AML-193 (cell line): ENCODE measurements at places on chromosomes 1 and 21.

GRCh38 chr1:230753586-230754251, 6.5 kb downstream of the CAPN9 start:
- no peak for DNase-seq

- DNase-seq, result no peak
Measured at GRCh38 chr1:236128646-236129178, 13.6 kb upstream of the GPR137B start.

DNA sequence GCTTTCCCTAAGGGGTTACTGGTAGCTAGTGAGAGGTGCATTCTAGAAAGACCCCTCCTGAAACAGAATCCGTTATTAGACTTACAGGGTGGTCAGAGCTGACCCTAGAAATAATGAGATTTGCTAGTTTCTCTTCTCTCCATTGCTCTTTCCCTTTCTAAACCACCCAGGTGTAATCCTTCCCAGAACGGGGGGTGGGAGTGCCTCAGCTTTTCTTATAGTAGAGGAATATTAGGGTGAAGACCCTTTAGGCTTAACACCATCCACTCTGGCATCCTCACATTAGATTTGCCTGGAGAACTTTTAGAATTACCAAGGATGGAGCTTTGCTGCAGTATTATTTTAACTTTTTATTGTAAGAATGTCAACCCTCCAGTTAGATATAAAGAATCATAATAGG, 49.4 kb downstream of the CAPN9 start:
- no peak for DNase-seq

DNA sequence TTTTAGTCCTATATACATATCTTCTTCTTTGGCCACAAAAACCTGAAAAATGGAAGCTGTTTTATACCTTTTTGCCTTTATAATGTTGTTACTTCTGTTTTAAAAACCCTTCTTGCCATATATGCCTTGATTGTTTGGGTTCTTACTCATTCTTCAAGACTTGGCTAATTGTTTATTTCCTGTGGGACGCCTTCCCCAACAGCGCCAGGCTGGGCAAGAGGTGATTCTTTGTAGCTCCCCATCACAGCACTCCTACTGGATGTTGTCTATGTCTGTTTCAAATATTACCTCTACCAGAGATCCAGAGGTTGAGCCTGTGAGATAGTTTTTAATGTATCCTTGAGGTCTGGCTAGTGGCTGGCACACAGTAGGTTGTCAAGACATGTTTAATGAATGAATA, 73.2 kb upstream of the CYP2J2 start:
- DNase-seq, result no peak

- DNase-seq, result peak; percentile 55
Measured at GRCh38 chr1:205748403-205749233, 1.4 kb downstream of the NUCKS1 start.

DNA sequence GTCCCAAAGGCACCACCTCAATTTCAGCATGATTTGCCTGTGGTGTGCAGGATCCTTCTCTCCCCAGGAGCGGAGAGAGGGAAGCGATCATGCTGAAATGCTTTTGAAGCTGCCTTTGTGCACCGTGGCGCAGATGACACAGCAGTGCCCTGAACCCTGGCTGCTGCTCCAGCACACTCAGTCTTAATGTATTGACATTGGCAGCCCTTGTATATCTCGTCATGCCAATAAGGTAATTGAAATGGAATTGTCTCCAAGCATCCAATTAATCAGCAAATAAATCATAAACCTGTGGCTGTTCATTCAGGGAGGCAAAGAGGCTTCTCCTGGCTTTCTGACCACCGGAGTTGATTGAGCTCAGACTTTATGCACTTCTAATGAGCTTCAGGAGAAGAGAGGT, 139.8 kb downstream of the KAZN start:
- no peak for DNase-seq

DNA sequence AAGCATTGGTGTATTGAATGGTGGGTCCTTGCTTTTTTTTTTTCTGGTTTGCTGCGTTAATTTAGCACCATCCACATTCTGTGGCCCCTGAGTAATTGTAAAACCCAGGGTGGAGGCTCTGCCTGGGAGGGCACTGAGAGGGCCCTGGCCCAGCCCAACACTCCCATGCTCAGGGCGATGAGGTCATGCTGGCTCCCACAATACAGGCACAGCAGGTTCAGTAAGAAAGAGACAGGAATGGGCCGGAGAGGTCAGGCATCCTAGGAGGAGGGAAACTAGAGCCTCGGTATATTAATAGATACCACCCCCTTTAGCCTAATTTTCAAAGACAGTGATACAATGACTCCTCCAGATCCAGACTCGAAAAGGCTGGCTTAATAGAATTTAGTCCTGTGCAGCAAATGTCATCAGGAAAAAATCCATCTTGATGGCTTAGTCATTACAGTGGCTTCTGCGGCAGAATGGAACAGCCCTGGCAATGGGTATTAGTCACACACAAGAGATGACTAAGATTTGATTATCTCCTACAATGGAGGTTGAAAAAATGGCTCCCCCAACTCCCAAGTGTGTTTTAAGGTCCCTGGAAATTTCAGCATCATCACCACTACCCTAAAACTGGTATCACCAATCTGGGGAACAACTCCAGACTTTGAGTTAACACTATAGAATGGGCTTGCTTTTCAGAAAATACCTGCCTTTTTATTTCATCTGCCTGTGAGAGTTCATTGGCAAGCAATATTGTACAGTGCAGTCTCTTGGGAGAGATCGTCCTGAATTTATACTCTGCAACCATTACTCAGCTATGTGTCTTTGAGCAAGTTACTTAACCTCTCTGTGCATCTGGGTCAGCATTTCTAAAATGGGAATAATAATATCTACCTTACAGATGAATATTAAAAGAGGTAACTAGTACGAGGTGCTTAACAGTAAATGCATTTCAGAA, 43.9 kb upstream of the LYST start:
- DNase-seq, result no peak

- DNase-seq, result no peak
Measured at GRCh38 chr1:115757856-115758255, 10.7 kb downstream of the CASQ2 start.

DNA sequence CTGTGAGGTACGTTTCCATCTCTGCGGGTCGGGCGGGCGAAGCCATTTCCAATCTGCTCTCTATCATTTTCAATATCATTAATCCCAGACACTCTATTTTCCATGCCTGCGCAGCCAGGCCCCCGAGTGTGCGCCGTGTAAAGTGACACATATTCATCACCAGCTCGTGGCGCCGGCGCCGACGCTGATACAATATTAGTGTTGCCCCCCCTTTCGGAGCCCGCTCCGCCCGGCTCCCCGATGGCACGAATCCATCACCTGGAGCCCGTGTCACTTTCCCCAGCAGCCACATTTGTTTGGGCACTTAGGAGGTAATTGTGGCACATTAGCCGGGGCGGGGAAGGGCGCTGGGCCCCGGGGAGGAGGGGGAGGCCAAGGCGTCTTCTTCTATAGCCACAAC, 33.7 kb upstream of the DMBX1 start:
- no peak for DNase-seq

DNA sequence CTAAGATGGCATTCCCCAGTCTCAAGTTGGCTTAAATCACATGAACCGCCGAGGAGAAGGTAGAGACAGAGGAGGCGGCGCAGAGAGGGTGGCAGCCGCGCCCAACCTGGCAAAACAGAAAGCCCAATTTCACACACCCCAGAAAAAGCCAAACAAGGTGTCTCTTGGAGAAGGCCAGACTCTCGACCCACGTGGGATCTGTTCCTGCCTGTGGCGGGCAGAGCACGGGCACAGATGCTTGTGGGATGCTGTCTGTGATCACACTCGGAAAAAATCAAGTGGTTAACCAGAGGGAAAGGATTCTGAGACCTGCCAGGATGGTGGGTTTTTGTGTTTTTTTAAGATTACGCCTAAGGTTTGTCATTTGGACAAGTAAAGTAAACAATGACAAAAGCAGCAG, 80.7 kb downstream of the MRPL37 start:
- no peak for DNase-seq

- DNase-seq, result peak; percentile 69
Measured at GRCh38 chr1:95233737-95234500, at the start of gene RWDD3. TSS of gene RWDD3 (plus strand) at chr1:95234210. CDS start at chr1:95234231, 21 bp downstream.

DNA sequence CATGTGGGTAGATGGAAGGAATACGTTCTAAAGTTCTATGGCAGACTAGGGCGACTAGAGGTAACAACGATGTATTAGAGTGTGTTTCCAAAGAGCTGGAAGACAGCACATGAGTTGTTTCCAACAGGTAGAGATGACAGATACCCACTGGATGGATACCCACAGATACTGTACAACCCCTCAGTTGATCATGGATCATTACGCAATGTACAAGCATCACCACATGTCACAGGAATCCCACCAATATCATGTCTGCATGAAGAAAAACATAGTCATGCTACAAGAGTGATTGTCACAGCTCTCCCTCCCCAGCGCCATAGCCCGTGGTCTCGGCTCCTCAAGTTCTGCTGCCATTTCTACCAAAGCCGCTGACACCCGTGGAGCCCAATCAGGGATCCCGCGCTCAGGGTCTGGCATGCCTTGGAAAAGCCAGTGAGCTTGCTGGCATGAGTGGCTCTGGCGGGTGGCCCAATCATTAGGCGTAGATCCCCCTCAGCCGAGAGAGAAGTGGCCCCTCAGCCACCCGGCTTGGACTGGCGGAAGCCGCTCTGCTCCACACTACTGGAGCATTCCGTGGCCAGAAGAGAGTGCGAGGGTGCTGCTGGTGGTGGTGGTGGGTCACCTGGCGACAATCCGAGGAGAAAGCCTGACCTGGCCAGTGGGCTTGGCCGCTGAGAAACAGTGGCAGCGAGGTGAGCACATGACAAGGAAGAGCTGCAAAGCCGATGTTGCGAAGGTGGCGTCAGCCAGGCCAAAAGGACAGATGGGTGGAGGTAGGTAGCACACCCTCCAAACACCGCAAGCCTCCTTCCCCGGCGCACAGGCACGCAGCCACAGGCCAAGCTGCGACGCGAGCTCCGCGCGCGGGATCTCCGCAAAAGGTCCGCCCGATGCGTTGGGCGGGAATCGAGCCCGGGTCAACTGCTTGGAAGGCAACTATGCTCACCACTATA, 65.7 kb upstream of the FCGR2A start:
- no peak for DNase-seq

- DNase-seq, result no peak
Measured at GRCh38 chr1:204799630-204800029, 71.0 kb upstream of the NFASC start.

DNA sequence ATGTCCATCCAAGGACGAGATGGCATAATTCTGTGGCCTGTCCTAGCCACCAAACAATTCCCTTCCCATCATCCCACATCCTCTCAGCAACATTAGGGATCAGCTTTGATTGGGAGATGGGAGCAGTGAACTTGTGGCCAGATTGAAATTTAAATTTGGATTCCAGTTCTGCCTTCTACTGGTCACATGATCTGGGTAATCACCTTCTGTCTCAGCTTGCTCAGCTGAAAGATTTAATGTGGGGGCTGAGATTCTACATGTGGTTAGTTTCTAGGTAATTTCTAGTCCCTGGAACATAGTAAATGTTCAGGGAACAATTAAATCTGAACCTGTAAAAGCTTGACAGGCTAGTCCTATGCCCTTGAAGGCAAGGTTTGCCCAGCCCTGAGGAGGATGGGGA, 3.2 kb downstream of the MYOCOS start:
- no peak for DNase-seq

DNA sequence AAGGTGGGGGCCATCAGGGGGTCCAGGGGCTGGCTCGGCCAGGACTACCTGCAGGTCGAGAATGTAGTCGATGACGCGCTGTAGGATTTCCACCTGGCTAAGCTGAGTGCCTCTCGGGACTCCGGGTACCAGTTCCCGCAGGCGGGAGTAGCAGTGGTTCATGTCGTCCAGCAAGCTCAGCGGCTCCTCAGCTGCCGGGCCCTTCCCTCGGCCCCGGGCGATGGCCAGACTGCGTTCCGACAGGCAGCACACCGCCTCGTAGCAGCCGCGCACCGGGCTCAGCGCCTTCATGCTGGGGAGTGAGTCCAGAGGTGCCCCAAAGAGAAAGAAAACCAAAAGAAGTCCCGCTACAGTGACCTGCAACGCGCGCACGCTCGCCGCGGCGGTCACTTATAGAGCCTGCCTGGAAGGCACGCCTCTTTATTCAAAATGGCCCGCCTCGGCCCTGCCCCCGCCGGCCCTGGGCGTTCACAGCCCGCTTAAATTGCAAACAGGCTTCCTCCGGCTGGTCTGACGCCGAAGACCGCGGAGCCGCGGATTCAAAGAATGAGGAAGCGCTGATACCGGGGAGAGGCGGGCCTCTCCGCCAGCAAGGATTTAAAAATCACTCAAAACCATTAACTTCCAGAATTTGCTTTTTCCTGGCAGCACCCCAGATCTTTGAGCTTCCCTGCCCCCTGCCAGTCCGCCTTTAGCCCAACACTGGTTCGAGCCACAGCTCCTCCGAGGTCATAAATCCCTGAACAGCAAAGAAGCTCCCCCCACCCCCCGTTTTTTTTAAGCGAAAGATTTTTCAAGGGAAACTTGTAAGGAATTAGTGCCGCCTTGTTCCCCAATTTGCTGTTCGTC, at the start of gene ID3:
TSS of gene ID3 (minus strand) at position 366 of the 849 bp plus-strand sequence. CDS start at position 291, 75 bp downstream.
- DNase-seq, result peak; percentile 86

GRCh38 chr1:20775700-20776099, 11.4 kb downstream of the HP1BP3 start:
- no peak for DNase-seq
